ENCODE measurements at places on chromosomes 13 and 19.
A peak's percentile ranks its signal among the peaks of the same experiment; 100 is the strongest.

- no peak for DNase-seq
Measured at GRCh38 chr19:39372941-39373340, 18.0 kb downstream of the PAF1 start.

- no peak for DNase-seq
Measured at GRCh38 chr19:2083174-2083854, 12.8 kb downstream of the MOB3A start.

- DNase-seq: no peak
Measured at GRCh38 chr13:49042476-49042875, 66.8 kb downstream of the FNDC3A start.

DNA sequence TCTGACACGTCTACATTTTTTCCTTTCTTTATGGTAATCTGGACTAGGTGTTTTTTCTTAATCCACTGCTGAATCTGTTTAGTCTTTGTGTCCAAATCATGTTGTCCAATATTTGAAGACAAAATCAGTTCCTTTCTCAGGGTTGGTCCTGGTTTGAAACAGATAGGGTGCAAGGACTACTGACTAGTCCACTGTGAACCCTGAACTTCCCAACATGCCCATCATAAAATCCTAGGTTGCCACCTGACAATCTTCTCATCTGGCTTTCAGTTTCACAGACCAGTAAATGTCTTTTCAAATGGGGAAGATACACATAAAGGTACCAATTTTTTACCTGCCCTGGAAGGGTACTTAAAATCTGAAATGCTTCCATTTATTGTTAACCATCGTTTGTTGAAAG is 12.7 kb downstream of the GTF3A start:
- DNase-seq: no peak

- DNase-seq: no peak
Measured at GRCh38 chr13:107994137-107994536, 221.2 kb downstream of the LIG4 start.

DNA sequence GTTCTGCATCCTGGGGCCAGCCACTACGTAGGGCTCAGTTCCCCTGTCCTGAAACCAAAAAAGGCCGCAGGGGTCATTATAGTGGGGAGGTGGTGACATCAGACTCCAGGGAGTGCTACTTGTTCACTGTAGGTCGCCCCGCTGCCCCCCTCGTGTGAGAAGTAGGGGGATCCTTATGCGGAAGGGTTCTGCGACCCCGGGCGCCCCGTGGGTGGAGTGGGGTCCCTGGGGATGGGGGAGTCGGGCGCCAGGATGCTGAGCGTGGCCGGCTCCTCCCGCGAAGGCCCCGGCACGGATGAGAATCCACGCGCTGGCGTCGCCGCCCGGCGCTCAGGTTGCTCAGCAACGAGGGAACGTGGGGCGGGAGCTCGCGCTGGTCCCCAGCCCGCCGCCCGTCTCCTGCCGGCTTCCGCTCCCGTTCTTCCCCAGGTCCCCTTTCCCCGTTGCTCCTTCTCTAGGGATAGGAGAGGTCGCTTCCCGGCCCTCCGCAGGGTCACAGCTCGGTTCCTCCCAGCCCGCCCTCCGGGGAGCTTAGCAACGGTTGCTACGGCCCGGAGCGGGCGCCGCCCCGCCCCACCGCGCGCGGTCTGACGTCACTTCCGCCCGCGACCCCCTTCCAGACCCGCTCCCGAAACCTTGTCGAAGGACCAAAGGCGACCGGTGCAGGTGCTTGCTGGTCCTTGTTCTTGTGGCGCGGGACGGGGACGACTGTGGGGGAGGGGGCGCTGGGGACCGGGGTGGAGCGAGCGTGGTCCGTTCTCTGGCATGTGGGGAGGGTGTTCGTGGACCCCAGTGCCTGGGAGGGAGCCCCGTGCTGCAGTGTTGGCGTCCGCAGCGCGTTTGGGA is at the start of gene NAT14:
NAT14 (plus strand) TSS at position 596 of the 846 bp plus-strand sequence. CDS start 521 bp downstream, outside the sequence.
- no peak for DNase-seq

- DNase-seq: no peak
Measured at GRCh38 chr19:43605875-43606568, 5.9 kb upstream of the SRRM5 start.

GRCh38 chr13:80131204-80131603 is 209.7 kb downstream of the SPRY2 start:
- peak; percentile 45 for DNase-seq

DNA sequence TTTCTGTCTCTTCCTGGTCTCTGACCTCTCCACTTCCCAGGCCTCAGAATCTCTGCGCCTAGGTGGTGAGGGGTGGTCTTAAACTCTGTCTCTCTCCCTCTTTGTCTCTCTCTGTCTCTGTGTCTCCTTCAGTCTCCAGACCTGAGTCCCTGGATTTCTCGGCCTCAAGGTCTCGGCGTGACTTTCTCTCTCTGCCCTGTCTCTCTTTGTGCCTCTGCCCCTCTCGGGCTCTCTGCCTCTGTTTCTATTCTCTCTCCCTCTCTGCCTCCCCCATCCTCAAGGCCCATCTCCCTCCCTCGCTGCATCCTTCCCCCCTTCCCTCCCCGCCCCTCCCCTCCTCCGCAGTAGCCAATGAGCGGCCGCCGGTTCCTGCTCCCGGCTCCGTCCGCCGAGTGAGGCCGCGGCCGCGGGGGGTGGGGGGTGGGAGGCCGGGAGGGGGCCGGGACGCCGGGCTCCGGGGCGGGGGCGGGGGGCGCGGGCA is at the start of gene CACNG7:
CACNG7 (plus strand) TSS at position 344 of the 481 bp plus-strand sequence. CDS start 3,554 bp downstream, outside the sequence.
- no peak for DNase-seq

- no peak for DNase-seq
Measured at GRCh38 chr19:12247644-12248222, 47.0 kb downstream of the ZNF44 start.

DNA sequence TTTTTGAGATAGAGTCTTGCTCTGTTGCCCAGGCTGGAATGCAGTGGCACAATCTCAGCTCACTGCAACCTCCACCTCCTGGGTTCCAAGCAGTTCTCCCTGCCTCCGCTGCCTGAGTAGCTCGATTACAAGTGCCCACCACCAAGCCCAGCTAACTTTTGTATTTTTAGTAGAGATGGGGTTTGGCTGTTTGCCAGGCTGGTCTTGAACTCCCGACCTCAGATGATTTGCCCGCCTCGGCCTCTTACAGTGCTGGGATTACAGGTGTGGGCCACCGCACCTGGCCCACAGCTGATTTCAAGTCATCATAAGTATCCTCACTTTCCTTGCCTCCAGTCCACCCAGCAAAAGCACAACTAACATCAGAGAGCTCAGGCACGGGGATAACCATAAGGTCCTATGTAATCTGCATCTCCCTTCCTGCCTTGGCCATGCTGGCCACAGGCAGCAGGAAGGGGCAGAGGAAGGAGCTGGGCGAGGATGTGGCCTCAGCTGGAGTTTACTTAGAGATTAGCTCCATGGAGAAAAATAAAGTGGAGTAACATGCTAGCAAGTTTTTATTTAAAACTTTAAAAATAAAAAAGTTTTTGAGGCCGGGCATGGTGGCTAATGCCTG is 22.9 kb upstream of the ADGRE1 start:
- DNase-seq: no peak

DNA sequence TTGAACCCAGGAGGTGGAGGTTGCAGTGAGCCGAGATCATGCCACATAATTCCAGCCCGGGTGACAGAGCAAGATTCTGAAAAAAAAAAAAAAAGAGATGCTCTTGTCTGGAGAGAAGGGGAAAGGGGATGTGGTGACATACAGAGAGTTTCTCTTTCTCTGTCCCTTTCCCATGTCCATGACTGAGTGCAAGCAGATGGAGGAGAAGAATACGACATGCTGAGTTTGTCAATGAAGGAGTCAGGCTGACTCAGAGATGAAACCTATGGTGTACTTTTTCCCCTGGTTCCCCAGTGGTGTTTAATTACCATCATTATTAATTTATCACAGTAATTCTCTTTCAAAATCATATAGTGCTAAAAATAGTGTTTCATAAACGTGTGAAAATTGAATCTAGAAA is 448.8 kb downstream of the FOXO1 start:
- no peak for DNase-seq

DNA sequence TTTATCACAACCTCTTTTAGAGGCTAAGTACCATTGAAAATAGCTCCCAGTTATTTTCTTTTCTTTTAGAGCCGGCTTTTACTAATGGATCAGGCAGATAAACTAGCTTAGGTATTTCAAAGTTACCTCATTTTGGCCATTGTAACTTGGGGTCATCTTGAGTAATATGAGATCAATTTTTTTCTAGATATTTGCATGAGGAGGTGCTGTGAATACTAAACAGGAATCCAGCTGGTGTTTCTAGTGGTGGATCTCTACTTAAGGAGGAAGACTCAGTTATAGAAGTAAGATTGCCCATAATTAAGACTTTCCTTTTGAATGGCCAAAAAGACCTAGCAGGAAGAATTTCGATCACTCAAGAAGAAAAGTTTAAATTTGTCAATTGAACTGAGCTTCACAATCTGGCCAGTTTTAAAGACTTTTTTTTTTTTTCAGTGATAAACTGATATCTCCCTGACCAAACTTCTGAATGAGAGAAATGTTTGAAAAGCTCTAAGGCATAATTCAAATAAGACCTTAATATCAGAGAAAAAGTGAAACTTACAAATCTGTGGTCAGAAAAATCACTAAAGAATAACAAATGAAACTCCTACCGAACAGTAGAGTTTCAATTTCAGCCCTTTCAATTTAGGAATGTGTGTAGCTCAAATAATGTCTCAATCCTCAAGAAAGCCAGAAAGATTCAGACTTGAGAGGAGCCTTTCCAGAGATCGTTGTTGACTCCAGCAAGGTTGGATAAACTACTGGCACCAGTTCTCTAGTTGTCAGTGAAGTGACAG is 11.6 kb upstream of the NAA16 start:
- no peak for DNase-seq

DNA sequence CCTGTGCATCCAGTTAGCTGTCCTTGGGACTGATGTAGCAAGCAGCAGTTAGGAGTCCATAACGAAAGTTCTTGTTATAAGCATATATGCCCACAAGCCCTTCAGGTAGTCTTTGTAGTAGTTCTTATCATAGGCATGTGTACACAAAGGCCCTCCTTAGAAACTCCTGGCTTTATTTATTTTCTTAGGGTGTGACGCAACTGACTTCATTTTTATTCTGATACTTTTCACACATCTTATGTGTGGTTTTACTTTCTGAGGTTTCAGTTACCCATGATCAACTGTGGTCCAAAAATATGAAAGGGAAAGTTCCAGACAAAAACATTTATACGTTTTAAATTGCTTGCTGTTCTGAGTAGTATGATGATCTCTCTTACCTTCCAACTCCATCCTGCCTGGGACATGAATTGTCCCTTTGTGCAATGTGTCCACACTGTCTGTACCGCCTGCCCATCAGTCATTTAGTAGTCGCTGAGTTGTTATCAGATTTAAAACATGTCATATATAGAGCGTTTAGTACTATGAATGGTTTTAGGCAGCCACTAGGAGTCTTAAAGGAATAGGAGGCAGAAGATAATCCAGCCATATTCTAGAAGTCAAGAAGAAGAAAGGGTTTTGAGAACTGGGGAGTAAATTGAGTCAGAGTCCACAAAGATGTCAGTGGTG is 19.4 kb downstream of the GPC5 start:
- DNase-seq: no peak

DNA sequence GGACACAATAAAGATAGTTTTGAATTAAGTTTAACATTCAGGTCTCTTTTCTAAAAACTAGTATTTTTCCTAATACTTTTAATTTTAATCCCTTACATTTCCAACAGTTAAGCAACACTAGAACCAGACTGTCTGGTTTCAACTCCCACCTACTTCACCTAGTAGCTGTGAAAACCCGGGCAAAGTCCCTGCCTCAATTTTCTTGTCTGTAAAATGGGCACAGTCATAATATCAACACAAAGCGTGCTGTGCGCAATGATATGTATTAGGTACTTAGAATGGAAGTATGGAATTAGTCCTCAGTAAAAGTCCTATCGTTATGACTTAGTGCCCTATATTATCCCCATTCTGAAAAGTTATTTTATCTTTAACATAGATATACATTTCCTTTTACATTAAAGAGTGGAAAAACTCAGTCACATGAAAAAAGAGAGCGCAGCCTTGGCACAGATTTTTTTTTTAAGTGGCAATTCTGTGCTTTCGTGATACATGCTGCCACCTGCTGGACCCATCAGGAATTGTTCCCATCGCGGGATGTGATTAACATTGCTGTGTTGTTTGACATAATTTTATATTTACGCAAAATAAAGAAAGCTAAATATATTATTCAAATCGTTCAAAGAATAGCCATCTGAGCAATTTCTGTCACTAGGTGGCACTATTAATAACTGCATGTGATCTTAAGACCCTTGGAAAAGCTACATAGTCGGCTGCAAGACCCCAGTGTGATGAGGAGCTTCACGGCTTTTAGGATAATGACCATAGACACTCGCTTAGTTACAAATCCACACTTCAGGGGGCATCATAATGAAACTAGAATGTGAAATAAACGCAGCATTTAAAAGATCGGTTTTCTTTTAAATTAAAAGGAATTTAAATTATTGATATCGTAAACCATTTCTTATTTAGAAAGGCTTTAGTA is 59.9 kb downstream of the LIG4 start:
- peak; percentile 40 for DNase-seq

DNA sequence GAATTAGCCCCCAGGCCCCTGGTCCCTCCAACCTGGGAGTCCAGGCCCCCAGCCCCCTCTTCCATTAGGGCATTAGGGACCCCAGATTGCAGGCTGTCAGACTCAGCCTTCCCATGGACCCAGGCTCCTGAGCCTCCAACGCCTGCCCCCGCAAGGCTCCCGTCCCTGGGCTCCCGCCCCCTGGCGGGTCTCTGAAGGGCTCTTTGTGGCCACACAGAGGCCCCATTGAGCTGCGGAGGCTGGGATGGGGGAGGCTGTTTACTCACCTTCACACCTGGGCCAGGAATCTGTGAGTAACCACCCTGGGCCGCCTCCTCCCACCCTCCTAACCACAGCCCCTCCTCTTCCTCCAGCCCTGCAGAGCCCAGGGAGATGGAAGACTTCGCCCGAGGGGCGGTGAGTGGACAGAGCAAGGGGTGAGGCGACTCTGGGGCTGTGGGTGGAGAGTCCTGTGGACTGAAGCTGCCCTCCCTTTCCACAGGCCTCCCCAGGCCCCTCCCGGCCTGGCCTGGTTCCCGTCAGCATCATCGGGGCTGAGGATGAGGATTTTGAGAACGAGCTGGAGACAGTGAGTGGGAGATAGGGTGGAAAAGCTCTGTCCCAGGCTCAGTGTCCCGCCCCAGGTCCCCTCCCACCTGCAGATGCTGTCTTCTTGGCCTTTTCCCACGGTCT is 4.9 kb downstream of the ARHGEF1 start:
- no peak for DNase-seq

- no peak for DNase-seq
Measured at GRCh38 chr13:108533842-108534241, 95.6 kb upstream of the MYO16 start.

- no peak for DNase-seq
Measured at GRCh38 chr13:45695198-45695730, 6.9 kb upstream of the CBY2 start.
